ENCODE measurements at places on chromosomes 16 and 17. TPM values are rescaled to one million over a fixed set of nuclear protein-coding genes. Genes with fewer than 3 reads are reported as not detected.
A peak's percentile ranks its signal among the peaks of the same experiment; 100 is the strongest.

Gene SLC38A8
- not detected for total RNA-seq

Gene CD300LB
- 0.30 TPM for total RNA-seq

Gene THUMPD1
- 95.3 TPM for total RNA-seq

DNA sequence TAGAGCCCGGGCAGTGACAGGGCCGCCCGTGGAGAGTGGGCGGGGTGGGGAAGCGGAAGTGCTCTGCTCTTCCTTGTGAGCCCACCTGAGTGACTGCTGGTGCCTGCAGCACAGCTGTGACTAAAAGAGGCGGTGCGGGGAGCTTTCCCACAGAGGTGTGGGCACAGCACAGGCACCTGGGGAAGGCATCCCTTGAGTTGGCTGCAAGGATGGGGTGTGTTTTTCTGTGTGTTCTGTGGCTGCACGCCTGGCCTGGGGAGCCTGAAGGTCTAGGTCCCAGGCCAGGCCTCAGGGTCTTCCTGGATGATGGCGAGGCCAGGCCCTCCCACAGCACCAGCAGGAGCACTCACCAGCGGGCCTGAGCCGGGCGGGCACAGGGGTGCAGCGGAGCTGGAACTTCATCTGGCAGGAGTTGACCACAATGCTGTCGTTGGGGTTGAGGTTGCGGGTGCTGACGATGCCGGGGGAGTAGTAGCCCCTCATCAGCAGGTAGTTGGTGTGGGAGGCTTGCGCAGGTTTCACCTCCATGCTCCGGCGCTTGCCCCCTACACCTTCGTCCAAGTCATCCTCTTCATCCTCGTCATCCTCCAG, 67.1 kb downstream of the IL21R start:
- H3K36me3 ChIP-seq, result peaks cover 97% of the 10 kb centered on the region
- no peak overlapping the region for H3K4me3 ChIP-seq
- H3K27ac ChIP-seq, result no peak overlapping the region
- H3K4me1 ChIP-seq, result peaks cover 5% of the 10 kb centered on the region
- no peak for DNase-seq
- H3K27me3 ChIP-seq, result no peaks in the 10 kb centered on the region

- H3K36me3 ChIP-seq, result no peaks in the 10 kb centered on the region
- H3K27me3 ChIP-seq, result no peaks in the 10 kb centered on the region
- H3K4me1 ChIP-seq, result no peaks in the 10 kb centered on the region
Observed at GRCh38 chr17:13484020-13484419, 117.7 kb downstream of the HS3ST3A1 start.

GRCh38 chr16:11260596-11260966, 4.6 kb upstream of the SOCS1 start:
- H3K36me3 ChIP-seq, result no peaks in the 10 kb centered on the region
- DNase-seq, result no peak
- no peak overlapping the region for H3K27ac ChIP-seq
- H3K4me3 ChIP-seq, result no peak overlapping the region

GRCh38 chr16:31430380-31431052, 2.4 kb upstream of the COX6A2 start:
- H3K27ac ChIP-seq, result no peak overlapping the region
- H3K4me1 ChIP-seq, result no peaks in the 10 kb centered on the region
- H3K27me3 ChIP-seq, result no peaks in the 10 kb centered on the region
- H3K36me3 ChIP-seq, result no peaks in the 10 kb centered on the region

DNA sequence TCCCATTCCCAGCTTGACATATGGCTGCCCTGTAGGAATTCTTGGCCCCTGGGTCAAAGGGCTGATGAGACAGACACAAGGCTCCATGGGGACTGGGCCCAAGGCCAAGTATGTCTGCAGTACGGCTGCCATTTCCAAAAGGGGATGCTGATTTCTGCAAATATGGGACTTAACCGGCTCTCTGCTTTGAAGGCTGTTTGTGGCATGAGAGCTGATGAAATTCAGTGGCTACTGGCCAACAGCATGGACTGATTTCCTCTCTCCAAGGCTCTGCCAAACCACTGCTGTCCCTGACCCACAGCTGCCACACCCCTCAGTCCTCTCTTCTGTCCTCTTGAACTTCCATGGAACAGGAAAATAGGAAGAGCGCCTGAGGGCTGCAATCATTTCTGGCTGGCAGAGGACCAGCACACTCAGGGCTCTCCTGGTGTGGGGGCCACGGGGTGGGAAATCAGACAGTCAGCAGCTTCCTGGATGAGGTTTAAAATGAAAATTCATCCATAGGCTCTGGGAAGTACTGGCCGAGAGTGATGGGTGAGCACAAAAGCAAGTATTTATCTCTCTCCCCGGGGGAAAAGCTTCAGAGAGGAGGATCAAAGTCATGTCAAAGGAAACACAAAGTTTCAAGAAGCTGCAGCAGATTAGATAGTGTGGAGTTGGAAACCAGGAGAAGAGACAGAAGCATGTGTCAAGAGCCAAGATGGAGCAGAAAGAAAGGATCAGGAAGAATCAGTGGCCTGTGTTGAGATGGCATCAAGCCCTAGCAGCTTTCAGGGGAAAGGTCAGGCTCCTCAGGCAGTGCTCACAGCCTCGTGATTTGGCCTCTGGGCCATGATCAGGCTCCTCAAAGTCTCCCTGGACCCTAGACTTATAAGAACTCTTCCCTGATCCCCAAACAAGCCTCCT, 64.1 kb upstream of the SREBF1 start:
- no peak for DNase-seq
- H3K4me3 ChIP-seq, result no peak overlapping the region
- no peak overlapping the region for H3K27ac ChIP-seq
- no peaks in the 10 kb centered on the region for H3K27me3 ChIP-seq

DNA sequence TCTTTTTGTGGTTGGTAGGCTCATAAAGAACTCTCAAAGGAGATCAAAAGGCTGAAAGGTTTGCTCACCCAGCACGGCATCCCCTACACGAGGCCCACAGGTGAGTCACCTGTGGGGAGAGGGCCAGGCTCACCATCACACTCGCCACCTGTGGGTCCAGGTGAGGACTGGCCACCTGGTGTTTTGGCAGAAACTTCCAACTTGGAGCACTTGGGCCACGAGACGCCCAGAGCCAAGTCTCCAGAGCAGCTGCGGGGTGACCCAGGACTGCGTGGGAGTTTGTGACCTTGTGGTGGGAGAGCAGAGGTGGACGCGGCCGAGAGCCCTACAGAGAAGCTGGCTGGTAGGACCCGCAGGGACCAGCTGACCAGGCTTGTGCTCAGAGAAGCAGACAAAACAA, 11.1 kb downstream of the GNPTG start:
- no peak overlapping the region for H3K4me3 ChIP-seq
- DNase-seq, result no peak
- no peak overlapping the region for H3K27ac ChIP-seq
- H3K36me3 ChIP-seq, result peaks cover 5% of the 10 kb centered on the region

- H3K27me3 ChIP-seq, result no peaks in the 10 kb centered on the region
- H3K4me1 ChIP-seq, result no peaks in the 10 kb centered on the region
- no peak for DNase-seq
- no peak overlapping the region for H3K27ac ChIP-seq
Observed at GRCh38 chr17:58391302-58391984, 25.9 kb downstream of the RNF43 start.

GRCh38 chr17:2965621-2966595, 97.5 kb downstream of the OR1D5 start:
- H3K4me3 ChIP-seq, result no peak overlapping the region
- no peak overlapping the region for H3K27ac ChIP-seq
- H3K36me3 ChIP-seq, result peaks cover 33% of the 10 kb centered on the region
- H3K27me3 ChIP-seq, result no peaks in the 10 kb centered on the region

DNA sequence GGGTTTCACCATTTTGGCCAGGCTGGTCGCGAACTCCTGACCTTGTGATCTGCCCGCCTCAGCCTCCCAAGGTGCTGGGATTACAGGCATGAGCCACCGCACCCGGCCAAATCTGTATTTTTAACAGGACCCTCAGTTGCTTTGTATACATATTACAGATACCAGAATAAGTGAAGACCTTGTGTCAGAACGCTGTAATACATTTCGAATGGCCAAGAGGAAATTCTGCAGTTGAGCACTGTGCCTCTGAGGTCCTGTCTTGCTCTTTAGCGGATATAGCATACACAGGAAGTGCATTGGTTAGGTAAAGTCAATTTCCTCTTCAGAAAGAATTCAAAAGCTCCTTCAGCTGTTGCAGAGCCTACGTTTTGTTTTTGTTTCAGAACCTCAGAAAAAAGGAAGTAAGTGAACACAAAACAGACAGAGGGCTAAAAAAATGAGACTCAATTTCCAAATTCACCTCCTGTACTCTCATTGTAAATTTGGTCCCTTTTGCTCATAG, 15.7 kb downstream of the CRLF3 start:
- peaks cover 10% of the 10 kb centered on the region for H3K36me3 ChIP-seq
- peak overlapping the region; percentile 38 for H3K4me3 ChIP-seq
- H3K27ac ChIP-seq, result peak overlapping the region; percentile 81
- no peaks in the 10 kb centered on the region for H3K27me3 ChIP-seq
- DNase-seq, result peak; percentile 83

- H3K27me3 ChIP-seq, result no peaks in the 10 kb centered on the region
- no peak for DNase-seq
- no peak overlapping the region for H3K27ac ChIP-seq
- H3K4me3 ChIP-seq, result no peak overlapping the region
- no peaks in the 10 kb centered on the region for H3K36me3 ChIP-seq
Observed at GRCh38 chr16:69894676-69895075, 56.5 kb upstream of the CLEC18A start.

DNA sequence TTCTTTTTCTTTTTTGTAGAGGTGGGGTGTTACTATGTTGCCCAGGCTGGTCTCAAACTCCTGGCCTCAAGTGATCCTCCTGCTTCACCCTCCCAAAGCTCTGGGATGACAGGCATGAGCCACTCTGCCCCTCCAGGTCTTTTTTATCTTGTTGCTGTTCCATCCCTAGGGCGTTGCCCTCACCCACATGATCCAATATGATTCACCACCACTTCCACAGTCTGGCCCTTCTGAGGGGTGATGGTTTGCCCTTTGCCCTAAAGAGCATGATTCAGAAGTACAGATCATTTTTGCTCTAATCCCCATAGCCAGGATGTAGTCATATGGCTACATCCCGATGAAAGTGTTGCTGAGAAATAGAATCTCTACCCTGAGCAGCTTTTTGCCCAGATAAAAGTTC, 18.8 kb downstream of the STX4 start:
- no peaks in the 10 kb centered on the region for H3K4me1 ChIP-seq
- no peak overlapping the region for H3K4me3 ChIP-seq
- H3K27me3 ChIP-seq, result no peaks in the 10 kb centered on the region
- DNase-seq, result no peak
- H3K27ac ChIP-seq, result no peak overlapping the region

Measured in naive thymus-derived CD4-positive, alpha-beta T cell (primary cell).